ENCODE measurements at places on chromosomes 13 and 19.

DNA sequence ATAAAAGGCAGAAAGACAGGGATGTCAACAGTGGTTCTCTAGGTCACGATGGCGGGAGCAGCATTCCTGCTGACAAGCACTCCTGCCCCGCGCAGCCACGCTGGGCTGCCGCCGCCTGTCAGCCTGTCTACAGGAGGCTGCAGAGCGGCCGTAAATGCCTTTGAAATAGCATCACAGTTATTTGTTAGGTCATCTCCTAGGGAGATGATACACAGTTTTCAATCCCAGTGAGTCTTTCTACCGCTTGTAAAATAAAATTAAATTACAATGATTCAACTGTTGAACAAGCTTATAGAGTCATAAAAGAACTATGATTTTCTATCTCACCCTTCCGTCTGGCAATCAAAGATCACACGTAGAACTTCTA, 7.3 kb upstream of the SLC7A9 start:
- peak; percentile 73 for DNase-seq

GRCh38 chr13:79384022-79384610, 21.9 kb downstream of the RBM26 start:
- no peak for DNase-seq

- peak; percentile 88 for DNase-seq
These were observed 59.6 kb downstream of the MYO9B start for GRCh38 chr19:17135001-17135853.

DNA sequence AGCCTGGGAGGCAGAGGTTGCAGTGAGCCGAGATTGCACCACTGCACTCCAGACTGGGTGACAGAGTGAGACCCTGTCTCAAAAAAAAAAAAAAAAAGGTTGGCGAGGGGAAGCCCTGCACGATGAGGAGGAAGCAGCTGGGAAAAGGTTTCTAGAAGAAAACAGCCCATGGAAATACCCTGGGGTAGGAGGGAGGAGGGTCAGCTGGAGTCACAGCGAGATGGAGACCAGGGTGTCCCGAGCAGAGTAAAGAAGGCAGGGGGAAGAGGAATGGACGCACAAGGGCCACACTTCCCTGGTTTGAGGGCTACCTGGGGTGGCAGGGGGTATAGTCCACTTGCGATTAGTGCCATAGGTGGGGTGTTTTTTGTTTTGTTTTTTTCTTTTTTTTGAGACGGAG, 6.4 kb downstream of the KANK3 start:
- DNase-seq = no peak

- DNase-seq = no peak
These were observed 18.5 kb upstream of the USE1 start for GRCh38 chr19:17196610-17197009.

DNA sequence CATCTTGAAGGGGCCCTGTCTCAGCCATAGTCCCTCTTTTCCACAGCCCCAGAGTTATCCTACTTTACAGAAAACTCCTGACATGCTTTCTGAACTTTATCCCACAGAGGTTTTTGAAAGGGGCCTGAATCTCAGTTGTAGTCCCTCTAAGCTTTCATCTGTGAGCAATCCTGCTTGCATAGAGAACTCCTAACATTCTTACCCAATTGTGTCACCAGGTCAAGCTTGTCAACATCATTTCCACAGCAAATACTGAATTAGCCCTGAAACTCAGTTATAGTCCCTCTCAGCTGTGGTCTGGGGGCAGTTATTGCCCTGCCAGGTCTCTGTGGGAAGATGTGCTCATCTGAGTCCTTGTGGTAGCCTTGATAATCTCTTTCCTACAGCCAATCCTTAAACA, 2190.3 kb upstream of the PCDH20 start:
- DNase-seq = no peak

GRCh38 chr19:4059891-4060620, 6.6 kb downstream of the ZBTB7A start:
- peak; percentile 73 for DNase-seq

- peak; percentile 52 for DNase-seq
These were observed 41.7 kb downstream of the TNFSF11 start for GRCh38 chr13:42615691-42616090.

DNA sequence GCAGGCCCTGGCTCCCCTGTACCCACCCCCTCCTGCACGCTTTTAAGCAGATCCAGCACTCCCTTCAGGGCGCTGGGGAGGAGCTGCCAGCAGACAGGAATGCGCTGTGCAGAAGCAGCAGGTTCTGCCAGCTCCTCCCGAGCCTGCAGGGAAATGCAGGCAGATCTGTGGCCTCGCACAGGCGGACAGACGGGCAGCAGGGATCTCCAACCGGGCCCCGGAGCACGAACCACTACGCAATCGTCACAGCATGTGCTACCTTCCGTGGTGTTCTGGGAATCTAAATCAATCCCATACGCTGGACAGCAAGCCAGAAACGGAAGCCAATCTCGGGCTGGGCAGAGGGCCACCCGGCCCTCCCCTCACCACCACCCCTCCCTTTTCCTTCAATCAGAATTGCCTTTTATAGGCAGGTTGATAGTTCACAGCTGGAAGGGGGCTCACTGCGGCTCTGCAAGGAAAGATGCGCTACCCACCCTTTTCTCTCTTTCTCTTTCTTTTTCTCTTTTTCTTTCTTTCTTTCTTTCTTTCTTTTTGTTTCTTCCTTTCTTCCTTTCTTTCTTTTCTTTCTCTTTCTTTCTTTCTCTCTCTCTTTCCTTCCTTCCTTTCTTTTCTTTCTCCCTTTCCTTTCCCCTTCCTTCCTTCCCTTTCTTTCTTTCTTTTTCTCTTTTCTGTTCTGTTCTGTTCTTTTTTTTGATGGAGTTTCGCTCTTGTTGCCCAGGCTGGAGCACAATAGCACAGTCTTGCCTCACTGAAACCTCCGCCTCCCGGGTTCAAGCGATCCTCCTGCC, 99.9 kb downstream of the GNG7 start:
- DNase-seq = peak; percentile 84

DNA sequence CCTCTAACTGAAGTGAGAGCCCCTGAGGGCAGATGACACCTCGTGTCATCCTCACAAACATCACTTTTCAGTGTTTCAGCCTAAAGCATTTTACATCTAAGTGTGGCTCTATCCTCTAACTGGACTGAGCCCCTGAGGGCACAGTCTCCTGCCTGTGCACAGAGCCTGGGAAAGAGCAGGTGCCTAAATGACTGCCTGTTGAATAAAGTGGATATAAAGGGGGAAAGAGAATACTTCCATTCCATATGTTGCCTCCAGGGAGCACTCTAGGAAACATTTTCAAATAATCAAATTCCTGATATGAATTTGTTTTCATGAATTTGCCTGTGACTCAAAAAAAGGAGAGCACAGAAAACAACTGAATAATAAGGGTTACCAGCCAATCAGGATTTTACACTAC, 32.2 kb downstream of the CNMD start:
- no peak for DNase-seq

- DNase-seq = no peak
These were observed 861.9 kb upstream of the SLITRK1 start for GRCh38 chr13:84744203-84744602.

GRCh38 chr13:99693351-99693750, 192.1 kb downstream of the TM9SF2 start:
- DNase-seq = no peak

GRCh38 chr19:4952945-4953344, 16.0 kb upstream of the KDM4B start:
- no peak for DNase-seq

- DNase-seq = no peak
These were observed 462.9 kb downstream of the ITGBL1 start for GRCh38 chr13:101915331-101915730.

DNA sequence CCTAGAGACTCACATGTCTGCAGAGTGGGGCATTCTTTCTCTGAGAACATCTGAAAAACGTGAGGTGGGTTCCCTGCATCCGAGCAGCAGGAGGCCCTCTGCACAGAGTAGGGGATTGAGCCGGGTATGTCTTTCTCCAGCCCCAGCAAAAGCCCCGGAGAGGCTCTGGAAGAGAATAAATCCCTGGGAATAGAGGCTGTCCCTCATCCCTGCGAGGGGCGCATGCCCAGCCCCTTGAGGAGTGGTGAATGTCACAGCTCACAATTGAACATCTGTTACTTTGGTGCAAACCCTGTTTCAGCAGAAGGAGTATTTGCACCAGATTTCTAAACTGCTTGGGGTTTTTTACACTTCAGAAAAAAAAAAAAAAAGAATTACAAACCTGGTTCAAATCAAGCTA, 164.6 kb downstream of the FGF14 start:
- DNase-seq = no peak

DNA sequence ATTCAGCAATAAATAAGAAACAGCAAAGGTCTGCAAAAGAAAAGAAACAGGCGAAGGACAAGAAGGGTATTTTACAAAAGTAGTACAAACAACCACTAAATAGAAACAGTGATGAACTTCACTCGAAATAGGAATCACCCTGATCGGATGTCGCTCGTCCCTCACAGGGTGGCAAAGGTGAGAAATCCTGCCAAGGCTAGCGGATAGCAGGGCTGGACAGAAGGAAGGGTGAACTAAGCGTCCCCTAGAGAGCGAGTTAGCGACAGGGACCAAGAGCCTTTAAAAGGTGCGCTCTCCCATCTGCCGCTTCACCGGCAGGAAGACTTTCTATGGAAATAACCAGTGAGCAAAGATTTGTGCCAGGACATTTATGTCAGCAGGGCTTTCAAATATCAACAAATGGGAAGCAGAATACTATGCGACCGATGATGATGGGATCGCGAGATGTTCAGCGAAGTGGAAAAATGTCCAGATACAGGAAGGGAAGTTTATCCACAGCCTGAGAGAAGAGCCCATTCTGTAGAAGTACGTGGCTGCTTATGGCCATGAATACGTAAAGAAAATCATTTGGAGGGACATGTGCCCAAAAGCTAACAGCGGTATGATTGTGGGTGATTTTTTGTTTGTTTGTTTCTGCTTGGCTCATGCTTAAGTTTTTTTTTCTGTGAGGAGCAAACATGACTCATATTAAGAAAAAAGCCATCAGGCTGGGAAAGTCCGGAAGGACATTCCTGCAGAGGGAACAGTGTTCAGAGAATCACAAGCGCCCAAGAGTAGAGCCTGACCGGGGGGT, 18.9 kb downstream of the ELAVL1 start:
- DNase-seq = peak; percentile 69

GRCh38 chr13:51623473-51623872, 39.2 kb downstream of the WDFY2 start:
- DNase-seq = peak; percentile 45

DNA sequence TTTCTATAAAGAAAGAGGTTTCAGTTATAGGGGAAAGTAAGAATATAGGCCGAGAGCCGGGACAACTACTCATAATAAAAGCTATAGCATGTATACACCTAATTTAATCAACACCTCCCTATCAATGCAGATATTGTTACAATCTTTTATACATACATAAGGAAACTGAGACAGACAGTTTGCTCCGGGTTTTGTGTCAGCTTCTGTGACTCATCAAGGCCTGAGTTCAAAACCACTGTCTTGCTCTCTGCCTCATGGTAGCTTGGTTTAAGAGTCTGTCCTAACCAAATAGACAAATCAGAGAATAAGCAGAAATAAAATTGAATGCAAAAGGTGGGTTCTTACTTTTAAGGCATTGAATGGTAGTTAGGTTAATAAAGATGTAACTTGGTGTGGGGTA, 222.9 kb downstream of the GGACT start:
- DNase-seq = no peak

GRCh38 chr13:44816701-44817100, 172.6 kb downstream of the NUFIP1 start:
- no peak for DNase-seq

- no peak for DNase-seq
These were observed 108.7 kb upstream of the UBL3 start for GRCh38 chr13:29959086-29959485.

GRCh38 chr13:90884066-90884465, 463.4 kb upstream of the MIR17HG start:
- no peak for DNase-seq

DNA sequence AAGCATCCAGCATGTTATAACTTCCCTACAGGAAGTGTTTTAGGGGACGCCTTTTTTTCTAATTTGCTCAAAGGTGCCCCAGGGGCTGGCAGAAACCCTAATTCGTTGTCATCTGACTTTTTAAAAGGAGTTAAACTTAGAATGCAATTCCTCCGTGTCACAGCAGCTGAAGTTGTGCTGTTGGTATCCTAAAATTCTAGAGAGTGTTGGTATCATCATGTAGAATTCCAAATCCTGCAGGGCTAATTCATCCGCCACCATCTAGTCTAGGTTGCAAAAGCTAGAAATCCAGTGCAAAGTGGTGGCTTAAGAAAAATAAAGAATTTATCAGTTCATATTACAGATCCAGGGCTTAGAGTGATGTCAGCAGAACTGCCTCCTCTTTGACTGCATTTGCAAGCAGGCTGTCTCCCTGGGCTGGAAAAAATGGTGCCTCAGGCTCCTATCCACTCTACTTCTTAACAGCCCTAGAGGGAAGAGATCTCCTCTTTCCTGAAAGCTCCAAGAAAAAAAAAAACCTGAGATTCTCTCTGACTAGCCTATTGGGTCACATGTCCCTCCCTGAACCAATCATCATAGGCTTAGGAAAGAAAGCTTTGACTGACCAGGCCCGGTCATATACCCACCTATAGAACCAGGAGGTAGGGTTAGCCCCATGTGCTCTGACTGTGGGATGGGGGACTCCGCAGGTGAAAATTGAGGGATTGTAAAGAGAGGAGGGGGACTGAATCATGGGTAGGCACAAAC, 73.0 kb downstream of the MAP4K1 start:
- peak; percentile 50 for DNase-seq

DNA sequence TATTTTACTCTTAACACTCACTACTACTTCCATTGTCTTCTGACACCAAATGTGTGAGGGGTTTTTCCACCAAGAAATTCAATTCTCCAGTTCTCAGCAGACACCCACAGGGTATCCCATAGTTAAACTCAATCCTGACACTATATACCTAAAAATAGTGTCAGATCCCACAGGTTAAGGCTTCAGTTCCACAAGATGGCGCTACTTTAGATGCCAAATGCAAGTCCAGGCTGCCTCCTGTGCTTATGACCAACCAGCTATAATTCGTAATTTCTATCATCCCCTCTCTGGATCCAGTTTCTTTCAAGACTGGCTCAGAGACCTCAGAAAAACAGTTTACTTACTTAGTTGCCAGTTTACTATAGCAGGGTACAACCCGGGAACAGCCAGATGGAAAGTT, 1146.2 kb upstream of the SPRY2 start:
- DNase-seq = peak; percentile 39

GRCh38 chr13:76231522-76232167, 595.5 kb downstream of the LMO7 start:
- DNase-seq = no peak

DNA sequence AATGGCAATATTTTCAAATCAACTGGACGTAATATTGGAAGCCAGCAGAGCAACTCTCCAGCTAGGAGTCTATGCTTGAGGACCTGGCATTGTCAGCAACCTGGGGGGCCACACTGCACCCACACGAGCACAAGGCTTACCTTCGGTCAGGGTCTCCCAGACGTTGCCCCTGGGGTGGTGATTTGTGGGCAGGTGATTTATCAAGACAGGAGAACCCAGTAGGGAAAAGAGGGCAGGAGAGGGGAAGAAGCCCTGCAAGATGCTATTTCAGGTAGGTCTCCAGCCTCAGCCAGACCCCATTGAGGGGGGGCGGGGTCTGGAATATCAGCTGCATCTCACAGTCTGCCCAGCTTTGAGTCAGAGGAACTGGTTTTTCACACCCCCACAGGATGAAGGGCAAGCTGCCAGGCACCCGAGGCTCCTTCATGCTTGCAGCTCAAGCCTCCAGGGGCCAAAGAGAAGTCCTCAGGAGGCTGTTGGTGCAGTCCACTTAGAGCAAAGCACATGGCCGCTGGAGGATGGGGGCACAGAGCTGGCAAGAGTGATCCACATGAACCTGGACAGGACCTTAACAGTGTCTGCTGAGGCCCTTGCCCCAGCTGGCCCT, 80.9 kb upstream of the UQCRFS1 start:
- no peak for DNase-seq

- DNase-seq = no peak
These were observed 1.1 kb downstream of the TRIM13 start for GRCh38 chr13:49997955-49998354.

Data from amniotic epithelial cell (primary cell).